Non-pigmented ciliary epithelial cell (primary cell): ENCODE measurements at places on chromosomes 1 and 21.
A peak's percentile ranks its signal among the peaks of the same experiment; 100 is the strongest.

DNA sequence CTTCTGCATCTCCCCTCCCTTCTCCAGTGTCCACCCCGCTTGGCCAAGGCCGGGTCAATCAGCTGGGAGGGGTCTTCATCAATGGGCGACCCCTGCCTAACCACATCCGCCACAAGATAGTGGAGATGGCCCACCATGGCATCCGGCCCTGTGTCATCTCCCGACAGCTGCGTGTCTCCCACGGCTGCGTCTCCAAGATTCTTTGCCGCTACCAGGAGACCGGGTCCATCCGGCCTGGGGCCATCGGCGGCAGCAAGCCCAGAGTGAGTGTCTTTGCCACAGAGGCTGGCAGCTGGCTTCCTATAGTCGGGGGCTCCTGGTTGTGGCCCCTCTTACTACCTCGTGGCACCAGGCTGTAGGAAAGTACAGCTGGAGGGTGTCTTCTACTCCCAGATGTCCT is 3.6 kb downstream of the PAX7 start:
- DNase-seq, result no peak

- no peak for DNase-seq
Observed at GRCh38 chr1:183505454-183506089, 33.3 kb downstream of the SMG7 start.

GRCh38 chr1:228804640-228805413 is 69.5 kb downstream of the RHOU start:
- no peak for DNase-seq

DNA sequence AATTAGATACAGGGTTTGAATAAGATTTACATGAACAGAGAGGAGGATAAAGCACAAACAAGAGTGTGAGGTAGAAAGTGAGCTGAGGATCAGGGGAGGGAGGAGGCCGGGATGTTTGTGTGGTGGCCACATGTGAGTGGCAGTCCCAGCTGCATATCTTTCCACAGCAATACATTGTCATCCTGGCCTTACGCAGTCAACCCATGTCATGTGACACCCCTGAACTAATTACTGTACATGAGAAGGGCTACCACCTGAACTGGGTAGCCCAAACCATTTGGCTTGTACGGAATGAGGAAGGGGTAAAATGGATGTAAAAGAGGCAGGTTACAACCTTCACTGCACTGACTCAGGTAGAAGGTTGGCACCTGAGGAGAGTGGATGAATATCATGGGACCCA is 4.2 kb downstream of the SLAMF7 start:
- no peak for DNase-seq

GRCh38 chr1:84096176-84096575 is 47.9 kb upstream of the PRKACB start:
- no peak for DNase-seq

DNA sequence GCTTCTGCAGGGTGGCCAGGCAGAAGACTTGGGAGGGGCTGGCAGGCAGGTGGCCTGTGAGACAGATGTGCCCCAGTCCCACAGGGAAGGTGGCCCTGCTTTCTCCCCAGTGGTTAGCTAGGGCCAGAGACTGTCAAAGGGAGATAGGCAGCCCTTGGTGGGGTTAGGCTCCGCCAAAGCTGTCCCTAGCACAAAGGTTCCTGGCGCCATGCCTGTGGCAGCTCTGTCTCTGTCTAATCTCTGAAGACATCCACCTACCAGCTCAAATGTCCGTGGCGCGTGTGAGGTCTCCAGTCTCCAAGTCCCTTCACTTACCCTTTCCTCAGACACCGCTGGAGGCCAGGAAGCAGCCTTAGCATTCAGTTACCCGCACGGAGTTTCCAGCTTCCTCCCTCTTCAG is 17.7 kb downstream of the TCP10L start:
- no peak for DNase-seq

DNA sequence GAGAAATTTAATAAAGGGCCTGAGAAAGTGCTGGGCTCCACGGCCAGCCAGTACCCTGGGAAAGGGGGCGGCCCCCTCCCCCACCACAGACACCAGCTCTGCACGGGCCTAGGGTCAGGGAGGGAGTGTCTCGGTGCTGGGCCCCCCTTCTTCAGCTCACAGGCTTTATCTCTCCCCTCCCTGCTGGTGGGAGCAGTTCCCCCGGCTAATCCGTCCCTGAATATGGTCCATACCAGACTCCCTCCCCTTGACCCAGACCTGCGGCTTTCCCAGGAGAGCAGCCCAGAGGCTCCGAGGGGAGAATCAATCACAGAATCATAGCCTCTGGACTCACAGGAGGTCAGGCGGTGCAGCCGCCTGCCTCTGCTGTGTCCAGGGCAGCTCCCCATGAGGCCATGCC is 26.0 kb upstream of the RSPO1 start:
- no peak for DNase-seq

- no peak for DNase-seq
Observed at GRCh38 chr1:222976453-222976852, 161.6 kb downstream of the DISP1 start.

DNA sequence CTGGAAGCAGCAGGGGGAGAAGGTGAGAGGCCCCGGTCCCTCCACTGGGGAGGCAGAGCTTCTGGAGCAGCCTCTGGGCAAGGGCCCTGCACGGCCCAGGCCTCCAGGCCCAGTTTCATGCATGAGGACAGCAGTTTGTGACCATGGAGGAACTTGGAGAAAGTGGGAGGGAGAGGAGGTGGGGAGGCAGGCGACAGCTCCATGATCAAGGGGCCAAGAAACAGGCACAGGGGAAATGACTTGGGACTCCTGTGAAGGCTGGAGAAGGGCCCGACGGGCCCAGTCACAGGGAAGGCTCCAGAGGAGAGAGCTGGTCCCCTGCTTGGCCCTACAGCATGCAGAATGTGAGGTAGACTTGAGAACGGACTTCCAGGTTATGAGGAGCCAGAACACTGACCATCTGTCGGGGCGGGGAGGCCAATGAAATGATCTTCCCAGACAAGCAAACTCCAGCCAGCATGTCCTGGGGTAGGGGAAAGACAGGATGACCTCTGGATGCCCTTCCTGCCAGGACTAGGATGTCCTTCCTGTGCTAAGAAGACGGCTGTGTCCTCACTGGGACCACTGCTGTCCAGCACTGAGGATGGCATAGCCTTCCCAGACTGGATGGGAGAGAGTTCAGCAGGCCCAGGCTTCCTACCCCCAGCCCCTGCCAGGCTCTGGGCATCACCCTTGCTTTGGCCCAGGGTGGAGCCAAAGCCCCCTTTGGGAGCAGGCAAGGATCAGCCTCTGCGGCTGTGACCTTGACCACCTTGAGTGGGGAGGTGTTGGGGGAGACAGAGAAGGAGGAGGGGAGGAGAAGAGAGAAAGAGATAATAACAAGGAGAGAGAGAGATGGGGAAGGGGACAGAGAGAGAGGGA is 548.2 kb downstream of the PTPRU start:
- no peak for DNase-seq

- DNase-seq, result no peak
Observed at GRCh38 chr1:60984062-60984799, 98.1 kb upstream of the NFIA start.

- DNase-seq, result no peak
Observed at GRCh38 chr1:29893046-29893723, 656.9 kb downstream of the PTPRU start.

DNA sequence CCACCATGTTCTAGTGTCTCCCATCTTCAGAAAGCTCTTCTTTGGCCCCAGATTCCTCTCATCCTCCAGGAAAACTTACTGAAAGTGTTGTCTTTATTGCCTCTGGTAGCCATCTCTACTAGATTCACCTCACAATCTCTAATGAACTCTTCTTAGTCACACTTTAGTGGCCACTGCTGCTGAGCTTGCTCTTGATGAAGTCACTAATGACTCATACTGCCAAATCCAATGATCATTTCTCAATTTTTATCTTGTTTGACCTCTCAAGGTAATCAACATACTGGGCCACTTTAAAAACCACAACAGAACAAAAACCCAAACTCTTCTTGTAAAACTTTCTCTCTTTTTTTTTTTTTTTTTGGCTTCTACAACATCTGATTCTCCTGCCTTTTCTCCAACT is 196.4 kb downstream of the LHX8 start:
- no peak for DNase-seq

GRCh38 chr1:159798893-159799292 is 3.3 kb upstream of the FCRL6 start:
- DNase-seq, result peak; percentile 78

DNA sequence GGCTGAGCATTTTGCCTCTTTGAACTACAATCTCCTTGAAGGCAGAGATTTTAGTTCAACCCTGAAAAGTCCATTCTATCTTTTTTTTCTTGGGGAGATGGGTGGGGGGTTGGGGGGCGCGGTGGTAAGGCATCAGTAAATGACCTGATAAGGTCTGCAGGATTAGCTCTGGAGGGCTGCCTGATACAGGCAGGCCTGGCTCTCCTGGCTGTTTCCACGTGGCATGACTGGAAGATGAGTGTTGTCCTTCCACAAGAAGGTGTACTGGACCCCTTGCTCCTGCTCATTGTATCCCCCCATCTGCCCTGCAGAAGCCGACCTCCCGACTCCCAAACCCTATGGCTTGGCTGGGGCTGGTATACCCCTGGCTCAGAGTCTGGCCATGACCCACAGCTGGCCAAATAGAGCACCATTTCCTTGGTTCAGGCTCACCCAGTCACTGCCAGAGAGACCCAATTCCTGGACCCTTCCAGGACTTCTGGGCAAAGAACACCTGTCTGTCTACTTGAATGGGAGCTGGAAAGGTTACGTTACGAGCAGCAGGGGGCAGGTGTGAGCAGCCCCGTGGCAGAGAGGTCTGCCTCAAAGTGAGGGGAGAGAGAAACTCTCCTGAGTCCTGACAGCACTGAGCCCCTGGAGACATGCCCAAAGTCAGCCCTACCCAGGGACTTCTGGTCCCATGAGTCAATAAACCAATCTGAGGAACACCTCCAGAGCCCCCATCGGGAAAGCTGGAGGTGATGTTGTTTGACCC is 17.0 kb downstream of the DHRS3 start:
- DNase-seq, result no peak

DNA sequence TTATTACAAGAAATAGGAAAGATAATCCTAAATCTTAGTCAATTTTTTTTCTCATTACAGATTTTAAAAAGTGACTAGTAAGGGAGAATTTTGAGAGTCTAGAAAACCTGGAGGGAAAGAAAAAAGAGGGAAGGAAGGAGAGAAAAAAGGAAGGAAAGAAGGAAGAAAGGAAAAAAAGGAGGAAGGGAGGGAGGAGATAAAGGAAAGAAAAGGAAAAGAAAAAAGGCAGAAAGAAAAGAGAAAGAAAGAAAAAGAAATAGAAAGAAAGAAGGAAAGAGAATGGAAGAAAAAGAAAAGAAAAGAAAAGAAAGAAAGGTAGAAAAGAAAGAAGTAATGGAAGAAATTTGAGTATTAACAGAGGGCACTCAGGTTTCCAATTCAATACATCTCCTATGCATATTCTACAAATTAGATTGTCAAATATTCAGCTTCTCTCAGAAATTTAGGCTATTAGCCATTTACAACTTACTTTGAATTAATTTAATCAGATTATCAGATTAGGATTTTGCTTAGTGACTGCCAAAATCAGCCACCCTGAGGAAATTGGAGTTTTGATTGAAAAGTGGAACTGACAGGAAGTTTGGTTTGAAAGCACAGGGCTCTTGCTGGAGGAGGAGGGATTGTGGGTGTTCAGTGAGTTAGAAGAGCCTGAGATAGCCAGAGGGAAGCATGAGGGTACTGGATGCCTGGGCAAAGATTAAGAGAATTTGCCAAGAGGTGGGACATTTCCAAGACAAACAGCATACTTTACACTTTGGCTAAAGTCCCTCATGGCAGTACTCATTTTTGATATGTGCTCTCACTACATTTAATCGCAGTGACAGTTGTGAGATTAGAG is 677.8 kb downstream of the USP25 start:
- no peak for DNase-seq

DNA sequence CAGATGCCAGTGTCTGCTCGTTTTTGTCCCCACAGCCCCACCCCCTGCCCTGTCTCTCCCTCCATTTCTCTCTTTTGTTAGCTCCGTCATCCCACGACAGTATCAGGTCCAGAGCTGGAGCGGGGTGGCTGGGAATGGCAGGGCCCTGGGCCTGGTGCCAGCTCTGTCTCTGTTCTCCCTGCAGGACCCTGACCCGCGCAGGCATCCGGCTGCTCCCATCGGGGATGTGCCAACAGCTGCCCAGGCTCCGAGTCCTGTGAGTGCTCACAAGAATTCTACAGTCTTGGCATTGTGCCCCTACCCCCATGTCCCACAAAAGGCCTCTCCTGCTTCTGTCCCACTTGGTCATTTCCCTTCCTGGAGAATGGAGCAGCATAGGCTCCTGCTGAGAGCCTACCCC is 37.4 kb downstream of the UBE2T start:
- no peak for DNase-seq

- DNase-seq, result peak; percentile 32
Observed at GRCh38 chr1:199463521-199464127, 563.9 kb upstream of the NR5A2 start.

DNA sequence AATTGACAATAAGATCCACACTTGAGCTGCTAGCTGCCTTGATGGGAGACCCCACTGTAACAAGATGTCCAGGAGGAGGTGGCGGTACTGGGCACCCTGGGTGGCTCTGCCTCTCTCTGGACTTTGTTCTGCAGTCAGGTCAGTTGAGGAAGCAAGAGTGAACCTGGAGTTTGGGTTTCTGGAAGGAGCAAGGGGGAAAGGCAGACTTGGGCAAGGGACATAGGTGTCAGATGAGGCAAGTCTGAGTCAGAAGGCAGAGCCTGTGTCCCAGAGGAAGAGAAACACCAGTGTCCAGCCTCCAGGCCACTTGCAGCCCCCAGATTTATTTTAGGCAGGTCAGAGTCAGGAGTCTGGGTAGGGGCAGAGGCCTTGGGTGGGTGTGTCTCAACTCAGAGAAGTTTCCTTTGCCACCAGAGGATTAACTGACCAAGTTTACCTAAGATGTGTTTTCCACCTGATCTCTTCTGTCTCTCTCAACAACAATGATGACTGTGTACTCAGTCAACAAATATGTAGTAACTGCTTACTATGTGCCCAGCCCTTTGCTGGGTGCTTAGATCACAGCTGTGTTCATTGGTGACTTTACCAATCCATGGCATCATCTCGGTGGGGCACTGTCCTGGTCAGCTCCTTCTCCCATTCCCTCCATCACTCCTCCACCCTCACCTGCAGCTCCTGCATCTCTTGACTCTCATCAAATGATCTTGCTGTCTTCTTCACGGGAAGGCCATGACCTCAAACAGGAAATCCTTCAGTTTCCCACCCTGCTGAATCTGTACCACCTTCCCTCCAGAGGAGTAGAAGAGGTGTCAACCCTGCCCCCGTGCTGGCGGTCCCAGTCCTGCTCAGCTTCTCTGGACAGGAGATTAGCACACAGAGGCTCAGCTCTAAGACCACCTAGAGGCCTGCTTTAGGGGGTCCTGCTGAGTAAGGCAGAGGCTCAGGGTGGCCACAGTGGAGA is 36.6 kb downstream of the ELF3 start:
- no peak for DNase-seq
